ENCODE measurements at places on chromosomes 7 and 10.

DNA sequence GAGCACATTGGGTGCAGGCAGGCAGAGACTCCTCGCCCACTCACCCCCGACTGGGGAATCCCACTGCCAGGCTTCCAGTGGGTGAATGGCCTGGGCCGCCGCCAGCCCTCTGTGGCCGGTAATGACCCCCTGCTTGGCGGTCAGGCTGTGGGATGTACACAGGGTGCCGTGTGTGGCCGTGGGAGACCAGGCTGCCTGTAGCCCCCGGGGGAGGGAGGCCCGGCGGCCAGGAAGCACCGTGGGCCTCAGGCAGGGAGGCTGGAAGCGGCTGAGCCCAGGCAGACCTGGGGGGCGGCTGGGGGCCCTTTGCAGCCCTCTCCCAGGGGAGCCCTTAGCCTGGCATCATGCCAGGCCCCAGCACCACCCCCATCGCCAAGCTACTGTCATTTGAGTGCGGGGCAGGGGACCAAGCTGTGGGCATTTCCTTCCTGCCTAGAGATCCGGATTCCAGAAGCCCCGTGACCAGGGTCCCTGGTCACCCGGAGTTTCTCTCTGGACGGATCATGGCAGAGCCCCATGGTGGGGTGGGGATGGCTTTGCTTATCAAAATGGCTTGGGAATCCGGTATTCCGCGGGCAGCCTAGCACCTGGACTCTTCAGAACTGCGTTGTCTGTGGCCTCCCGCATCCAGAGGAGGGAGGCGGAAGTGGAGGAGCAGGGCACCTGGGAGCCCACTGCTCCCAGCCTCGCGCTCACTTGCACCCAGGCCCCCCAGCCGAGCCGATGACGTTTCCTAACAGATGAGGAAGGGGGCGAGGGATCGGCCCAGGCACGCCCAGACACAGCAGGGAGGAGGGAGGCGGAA lies 1.1 kb downstream of the TTYH3 start:
- no peak for DNase-seq

DNA sequence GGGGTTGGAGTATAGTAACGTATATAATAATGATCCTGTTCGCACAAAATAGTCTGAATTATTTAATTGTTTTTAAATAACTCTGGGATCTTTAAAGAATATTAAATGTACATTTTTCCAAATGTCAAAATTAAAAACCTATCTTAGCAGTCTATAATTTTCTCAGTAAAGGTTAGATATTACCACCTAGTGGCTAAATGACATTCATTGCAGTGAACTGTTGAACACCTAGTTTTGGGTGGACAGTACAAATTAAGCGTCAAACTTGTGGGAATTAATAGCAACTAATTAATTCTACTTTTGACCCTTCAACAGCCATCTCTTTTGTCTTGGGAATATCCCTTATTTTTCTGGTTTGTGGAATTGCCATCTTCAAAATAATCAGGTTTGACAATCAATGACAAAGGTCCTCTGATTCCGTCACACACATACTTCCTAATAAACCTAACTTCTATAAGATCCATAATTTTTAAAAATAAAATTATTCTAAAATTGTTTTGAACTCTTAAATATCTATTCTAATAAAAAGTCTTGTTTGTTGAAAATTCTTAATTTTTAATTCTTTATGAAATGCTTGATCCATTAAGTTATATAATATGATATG lies 165.7 kb downstream of the SEMA3D start:
- DNase-seq = no peak

DNA sequence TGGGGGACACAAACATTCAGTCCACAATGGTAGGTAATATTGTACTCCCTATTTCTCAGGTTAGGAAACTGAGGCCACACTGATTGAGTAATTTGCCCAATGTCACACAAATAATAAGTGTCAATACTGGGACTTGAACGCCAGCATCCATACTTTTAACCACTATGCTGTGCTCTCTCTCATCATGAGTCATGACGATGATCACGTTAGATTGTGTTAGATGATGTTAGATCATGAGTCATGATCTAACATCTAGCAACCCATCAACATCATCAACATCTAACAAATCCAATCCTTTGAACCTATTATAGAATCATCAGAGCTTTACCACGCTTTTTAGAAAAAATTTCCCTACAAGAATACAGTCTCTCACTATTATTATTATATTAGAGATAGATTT lies 28.1 kb upstream of the HERPUD2 start:
- no peak for DNase-seq

DNA sequence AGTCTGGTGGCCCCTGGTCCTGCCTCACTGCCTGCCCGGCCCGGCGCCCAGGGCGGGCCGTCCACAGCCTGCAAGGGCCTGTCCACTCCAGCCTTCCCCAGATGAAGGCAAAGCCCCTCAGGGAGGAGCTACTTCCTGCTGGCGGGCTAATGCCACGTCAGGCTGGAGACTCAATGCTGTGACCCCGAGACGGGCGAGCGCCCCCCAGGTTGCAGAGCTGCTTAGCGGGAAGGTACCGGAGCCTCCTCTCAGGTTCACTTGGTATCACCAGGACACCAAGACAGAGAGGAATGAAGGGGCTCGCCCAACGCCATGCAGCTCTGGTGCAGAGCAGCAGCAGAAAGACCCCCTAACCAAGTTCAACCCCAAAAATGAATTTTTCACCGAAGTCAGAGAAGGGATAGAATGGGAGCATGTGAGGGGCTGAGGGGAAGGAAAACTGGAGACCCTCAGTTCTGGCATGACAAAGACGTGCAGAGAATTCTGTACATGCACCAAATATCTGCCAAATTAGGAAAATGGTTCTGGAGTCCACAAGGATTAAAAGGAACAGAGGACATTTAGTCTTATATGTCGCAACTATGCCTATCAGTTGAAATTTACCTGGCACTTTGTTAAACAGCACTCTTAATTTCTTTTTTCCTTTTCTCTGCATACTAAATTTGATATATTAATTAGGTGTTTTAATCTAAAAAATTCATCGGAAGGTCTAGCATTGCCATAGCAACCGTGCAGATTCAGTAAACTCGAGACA lies 2.8 kb downstream of the STK32C start:
- no peak for DNase-seq

- DNase-seq = no peak
Measured at GRCh38 chr10:3778692-3779157, 6.3 kb downstream of the KLF6 start.

DNA sequence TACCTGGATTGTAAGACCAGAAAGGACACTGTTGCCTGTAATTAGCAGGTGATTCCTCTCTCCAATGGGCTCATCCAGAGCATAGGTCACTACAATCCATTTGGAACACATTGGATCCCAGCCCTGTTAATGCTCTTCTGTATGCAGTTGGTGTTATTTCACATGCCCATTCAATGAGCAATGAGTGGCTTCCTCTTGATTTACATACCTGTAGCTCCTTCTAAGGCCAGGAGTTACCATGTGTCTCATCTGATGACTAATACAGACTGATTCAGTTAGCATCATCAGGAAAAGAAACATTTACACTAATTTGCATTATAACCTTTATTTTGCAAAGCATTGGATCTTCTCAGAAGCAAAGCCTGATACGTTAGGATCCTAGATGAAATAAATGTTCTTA lies 83.1 kb upstream of the NPVF start:
- DNase-seq = no peak

- DNase-seq = no peak
Measured at GRCh38 chr10:127125331-127125730, 71.1 kb downstream of the INSYN2A start.

DNA sequence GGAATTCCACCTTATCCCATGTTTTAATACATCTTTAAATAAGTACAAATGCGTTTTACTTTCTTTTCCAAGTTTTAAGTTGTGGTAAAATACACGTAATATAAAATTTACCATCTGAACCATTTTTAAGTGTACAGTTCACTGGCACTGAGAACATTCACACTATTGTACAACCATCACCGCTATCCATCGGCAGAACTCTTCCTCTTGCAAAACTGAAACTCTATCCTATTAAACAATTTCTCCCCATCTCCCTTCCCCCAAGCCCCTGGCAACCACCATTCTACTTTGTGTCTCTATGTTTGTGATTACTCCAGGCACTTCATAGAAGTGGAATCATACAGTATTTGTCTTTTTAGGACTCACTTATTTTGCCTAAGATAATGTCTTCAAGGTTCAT lies 33.8 kb downstream of the HIP1 start:
- no peak for DNase-seq

GRCh38 chr7:155798673-155799439 lies 13.4 kb downstream of the SHH start:
- DNase-seq = no peak

DNA sequence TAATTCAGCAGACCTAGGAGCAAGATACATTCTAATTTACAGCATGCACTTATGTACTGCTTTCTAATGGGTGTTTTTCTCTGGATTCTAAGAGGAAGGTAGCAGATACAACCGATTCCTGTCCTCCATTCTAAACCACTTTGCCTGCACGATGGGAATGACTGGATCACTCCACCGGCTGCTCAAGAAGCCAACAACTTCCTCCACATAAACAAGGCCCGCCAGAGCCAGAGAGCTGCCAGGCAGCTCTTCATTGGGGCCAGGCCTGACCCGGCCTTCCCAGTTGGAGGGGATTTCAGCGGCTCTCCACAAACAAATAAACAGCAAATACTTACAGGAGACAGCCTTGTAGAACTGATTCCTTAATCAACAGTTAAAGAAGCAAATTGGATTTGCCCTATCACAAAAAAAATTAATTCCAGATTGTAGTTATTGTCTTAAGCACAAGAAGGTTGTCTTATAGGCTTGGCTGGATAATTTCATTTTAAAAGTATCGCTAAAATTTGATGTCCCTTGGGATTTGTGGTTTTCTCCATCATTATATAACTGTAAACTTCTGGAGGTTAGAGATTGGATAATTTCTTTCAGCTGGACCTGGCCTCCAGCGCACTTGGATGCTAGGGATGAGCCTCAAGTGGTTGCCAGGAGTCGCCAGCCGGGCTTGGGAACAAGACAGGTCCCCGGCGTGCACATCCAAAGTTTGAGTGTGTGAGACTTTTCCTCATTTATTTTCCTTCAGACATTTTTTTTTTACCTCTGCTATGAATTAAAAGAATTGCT lies 20.9 kb downstream of the EBF3 start:
- peak; percentile 60 for DNase-seq

DNA sequence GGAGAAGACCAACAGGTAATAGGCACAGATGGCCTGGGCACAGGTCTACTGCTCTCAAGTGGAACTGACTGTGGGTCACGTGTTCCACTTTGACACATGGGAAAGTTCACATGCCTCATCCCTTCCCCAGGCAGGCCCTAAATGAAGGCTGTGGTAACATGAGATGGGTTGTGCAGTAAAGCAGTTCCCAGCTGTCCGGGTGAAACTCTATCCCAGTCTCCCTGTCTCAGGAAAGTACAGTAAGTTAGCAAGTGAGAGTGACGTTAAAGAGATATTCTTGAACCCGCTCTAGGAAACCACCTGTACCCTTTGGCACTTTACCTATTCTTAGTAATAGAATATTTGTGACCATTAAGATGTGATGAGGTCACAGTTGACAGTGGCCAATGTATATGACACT lies 343.7 kb upstream of the AOAH start:
- DNase-seq = peak; percentile 47

GRCh38 chr10:14163377-14164086 lies 167.2 kb downstream of the FRMD4A start:
- peak; percentile 40 for DNase-seq

GRCh38 chr7:26437003-26437532 lies 145.4 kb downstream of the SNX10 start:
- no peak for DNase-seq

- DNase-seq = no peak
Measured at GRCh38 chr7:79877874-79878465, 256.7 kb upstream of the GNAI1 start.

GRCh38 chr10:125130260-125130659 lies 30.1 kb downstream of the CTBP2 start:
- DNase-seq = no peak

DNA sequence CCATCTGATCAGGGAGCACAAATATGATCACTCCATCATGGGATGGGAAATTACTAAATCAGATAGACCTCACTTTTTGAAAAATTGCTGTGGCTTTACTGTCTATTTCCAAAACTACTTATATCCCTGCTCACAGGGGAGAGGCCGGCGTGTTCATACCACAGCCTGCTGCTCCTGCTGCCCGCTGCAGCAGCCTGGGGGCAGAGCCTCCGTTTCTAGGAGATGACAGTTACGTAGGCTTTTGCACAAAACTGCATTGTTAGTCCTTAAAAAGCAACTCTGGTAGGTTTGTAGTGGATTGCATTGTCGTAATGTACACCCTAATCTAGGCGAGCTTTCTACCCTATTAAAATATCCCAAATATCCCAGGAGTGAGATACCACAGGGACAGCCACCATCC lies 203.7 kb downstream of the EBF3 start:
- no peak for DNase-seq

- peak; percentile 66 for DNase-seq
Measured at GRCh38 chr10:17006631-17007417, 122.8 kb downstream of the CUBN start.

GRCh38 chr10:127932521-127933270 lies 25.8 kb downstream of the PTPRE start:
- no peak for DNase-seq

DNA sequence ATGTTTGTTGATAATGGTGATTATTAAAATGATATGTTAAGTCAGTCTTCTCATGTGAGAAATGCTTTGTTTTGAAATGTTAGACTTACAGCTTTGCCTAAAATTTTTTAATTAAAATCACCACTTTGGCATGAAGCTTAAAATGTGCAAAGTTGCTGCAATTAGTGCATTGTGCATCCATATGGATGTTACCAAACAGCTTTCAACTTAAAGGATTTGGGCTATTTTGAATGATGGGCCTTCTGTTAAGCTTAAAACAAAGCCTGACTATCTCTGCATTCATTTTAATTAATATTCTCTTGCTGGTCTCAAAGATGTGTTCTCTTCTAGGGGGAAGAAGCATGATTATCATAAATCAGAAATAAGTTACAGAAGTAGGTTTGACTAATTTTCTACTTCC lies 64.6 kb upstream of the FZD1 start:
- no peak for DNase-seq

- peak; percentile 31 for DNase-seq
Measured at GRCh38 chr10:71772832-71773220, 494 bp downstream of the VSIR start.

GRCh38 chr10:80687476-80687789 lies 149.7 kb downstream of the SH2D4B start:
- DNase-seq = no peak
